Stimulated activated effector memory CD8-positive, alpha-beta T cell treated with anti-CD3 and anti-CD28 coated beads, Interleukin-12 subunit alpha, Interleukin-12 subunit beta, amount 100 ng/mL, for 72 hours (primary cell): ENCODE measurements at places on chromosomes 6 and 20.

GRCh38 chr6:111569951-111570350, 35.7 kb downstream of the TRAF3IP2 start:
- DNase-seq, result no peak

GRCh38 chr6:20688710-20689500, 154.6 kb downstream of the CDKAL1 start:
- no peak for DNase-seq

- DNase-seq, result peak; percentile 58
Measured at GRCh38 chr20:38776363-38776762, 28.1 kb downstream of the ACTR5 start.

- DNase-seq, result no peak
Measured at GRCh38 chr20:49894073-49894470, 21.3 kb downstream of the SPATA2 start.

GRCh38 chr6:66403966-66404365, 696.9 kb upstream of the EYS start:
- no peak for DNase-seq

DNA sequence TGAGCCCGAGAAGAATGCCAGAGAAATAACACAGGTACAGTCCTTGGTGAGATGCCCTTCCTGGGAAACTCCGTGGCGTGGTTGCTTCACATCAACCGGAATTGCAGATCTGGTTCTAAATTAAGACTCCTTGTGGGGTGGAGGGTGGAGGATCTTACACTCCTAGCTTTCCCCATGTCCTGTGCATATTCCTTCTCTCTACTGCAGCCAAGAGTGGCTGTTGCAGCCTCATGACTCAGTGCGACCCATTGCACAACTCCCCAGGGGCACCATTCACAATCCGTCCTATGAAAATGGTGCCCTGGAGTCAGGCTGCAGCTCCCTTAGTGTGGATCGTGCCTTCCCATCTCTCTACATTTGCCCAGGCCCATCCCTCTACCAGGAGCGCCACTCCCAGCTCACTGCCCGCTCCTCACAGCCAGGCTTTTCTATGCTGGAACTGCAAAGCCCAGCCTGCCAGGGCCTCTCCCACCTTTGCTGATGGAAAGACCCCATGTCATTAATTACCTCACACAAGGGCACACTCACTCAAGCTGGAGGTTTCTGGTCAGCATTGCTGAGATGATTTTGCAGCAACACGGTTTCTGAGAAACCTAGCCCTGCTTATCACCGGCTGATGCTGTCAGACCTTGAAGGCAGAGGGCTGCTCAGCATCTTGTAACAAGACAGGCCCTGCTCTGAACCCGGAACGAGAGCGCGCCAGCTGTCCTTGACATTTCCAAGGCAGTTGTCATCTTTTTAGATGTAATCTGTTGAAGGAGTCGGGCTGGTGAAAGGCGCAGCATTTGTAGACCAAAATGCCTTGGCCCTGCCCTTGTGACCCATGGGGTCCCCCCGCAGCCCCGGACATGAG, 39.7 kb downstream of the SIRPA start:
- no peak for DNase-seq

GRCh38 chr20:19522071-19522801, 235.8 kb upstream of the RIN2 start:
- DNase-seq, result no peak

DNA sequence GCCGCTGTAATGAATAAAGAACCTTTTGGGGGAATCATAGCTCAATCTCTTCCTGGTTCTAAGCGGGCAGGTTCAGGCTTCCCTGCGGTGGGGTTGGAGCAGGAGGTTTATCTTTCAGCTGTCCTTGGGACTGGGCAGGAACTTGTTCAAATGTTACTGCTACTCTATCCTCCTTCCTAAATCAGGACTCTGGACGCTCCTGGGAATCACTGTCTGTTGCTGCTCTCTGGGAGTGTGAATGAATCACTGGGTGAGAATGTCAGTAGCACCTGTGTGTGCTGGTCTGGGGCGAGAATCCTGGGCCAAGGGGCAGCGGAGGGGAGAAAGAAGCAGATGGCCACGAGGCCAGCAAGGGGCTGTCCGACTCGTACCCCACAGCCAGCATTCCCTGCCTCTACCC, 65.4 kb upstream of the ZNFX1 start:
- DNase-seq, result no peak
